Stimulated activated CD8-positive, alpha-beta memory T cell treated with anti-CD3 and anti-CD28 coated beads, Interleukin-7, amount 100 ng/mL, for 4 hours (primary cell): ENCODE measurements at places on chromosomes 7 and 10.

- DNase-seq = no peak
Observed at GRCh38 chr7:37738321-37738720, 54.8 kb downstream of the GPR141 start.

GRCh38 chr10:71974489-71975021 lies 10.4 kb downstream of the CHST3 start:
- peak; percentile 23 for DNase-seq

DNA sequence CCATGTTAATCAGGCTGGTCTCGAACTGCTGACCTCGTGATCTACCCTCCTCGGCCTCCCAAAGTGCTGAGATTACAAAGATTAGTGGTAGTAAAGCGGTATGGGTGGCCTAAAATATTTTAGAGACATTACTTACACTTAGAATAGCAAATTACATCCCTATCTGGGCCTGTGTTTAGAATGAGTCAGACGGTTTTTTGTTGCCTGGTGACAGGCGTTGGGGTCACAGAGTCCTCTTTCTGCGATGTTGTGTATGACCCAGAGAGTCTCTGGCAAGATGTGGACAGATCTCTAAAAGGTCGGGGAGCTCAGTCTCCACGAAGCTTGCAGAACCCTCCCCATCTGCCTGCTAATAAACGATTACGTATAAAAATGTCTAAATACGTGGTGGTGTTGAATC lies 39.6 kb upstream of the PRKCQ start:
- no peak for DNase-seq

DNA sequence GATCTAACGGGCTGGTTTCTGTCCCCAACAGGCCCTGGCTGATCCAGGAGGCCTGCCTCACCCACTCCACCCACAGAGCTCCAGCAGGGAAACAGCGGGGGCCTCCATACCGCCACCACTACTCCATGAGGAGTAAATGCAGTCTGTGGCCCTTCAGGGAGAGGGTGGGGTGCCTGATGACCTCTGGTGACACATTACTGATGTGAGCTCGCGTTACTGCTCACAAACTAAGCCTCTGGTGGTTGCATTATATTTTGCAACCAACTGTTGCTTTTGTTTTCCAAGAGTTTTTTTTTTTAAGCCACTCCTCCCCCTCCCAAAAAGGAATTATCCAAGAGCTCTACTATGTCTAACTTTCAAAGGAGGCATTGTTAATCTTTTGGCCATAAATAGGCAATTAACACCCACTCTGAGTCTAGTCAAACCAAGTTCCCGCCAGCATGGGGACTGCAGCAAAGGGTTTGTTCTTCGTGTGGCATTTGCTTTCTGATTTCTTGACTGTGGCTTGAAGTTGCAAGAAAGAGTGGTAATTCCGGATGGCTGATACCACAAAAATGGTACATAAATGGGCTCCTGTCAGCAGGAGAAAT lies 72.6 kb downstream of the FAM53B start:
- DNase-seq = no peak

GRCh38 chr7:150340024-150340749 lies 1.2 kb downstream of the RARRES2 start:
- DNase-seq = no peak

- DNase-seq = no peak
Observed at GRCh38 chr10:22589851-22590514, 124.4 kb downstream of the PIP4K2A start.

DNA sequence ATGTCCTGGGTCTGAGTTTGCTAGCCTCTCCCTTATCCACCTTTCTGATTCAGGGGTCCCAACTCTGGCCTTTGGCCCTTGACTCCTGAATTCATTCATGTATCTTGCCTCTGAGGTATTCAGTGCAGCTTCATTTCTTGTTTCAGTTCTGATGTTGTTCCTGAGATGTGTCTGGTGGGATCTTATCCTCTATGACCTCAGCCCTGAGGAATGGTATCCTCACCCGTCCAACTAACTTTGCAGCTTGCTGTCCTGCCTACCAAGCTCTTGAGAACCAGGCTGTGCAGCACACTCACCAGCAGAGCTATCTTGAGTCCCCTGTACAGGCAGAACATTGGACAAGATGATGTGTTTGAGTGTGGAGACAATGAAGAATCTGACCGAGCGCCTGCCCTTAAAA lies 13.8 kb downstream of the SUFU start:
- no peak for DNase-seq

GRCh38 chr7:80981405-80981804 lies 62.6 kb upstream of the SEMA3C start:
- no peak for DNase-seq
